CD4-positive, alpha-beta T cell treated with Interferon alpha-2 for 1 hour (primary cell): ENCODE measurements at places on chromosomes 2 and 18.

GRCh38 chr2:174610243-174610995, 12.8 kb upstream of the WIPF1 start:
- no peak for DNase-seq

DNA sequence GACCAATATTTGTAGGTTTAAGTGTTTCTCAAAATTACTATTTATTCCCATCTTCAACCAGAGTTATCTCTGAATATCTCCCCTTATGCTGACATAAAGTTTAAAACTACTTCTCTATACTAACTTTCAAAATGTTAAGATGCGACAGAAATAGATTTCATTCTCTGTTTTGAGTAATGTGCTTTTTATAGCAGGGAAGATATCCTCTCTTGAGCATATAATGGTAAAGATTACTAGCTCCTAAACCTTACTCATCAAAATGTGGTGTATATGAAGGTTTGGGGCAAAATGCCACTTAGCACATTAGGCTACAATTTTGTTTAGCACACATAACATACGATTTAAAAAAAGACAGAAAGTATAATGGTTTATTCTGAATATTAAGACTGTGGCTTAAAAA, 54.4 kb downstream of the CWC22 start:
- DNase-seq, result no peak

- DNase-seq, result no peak
Measured at GRCh38 chr2:236636714-236637470, 67.3 kb downstream of the ACKR3 start.

- peak; percentile 8 for DNase-seq
Measured at GRCh38 chr18:46622999-46623398, 34.0 kb downstream of the LOXHD1 start.

DNA sequence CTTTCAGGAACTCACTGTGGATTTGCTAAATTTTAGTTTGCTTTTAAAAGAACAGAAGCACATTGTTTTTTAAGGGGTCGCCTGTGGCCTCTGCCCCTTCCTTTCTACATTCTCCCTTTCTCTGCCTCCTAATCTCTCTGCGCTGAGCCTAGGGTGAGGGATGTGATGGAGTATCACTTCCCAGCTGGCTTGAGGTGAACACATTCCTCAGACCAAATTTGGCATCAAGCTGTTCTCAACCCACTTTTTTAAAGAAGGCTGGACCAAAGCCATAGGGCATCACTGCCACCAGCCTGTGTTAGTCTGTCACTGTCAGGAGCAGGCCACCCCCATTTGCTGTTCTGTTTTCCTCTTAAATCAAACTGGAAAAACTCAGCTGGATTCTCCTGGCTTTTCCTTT, 27.4 kb downstream of the EIF4E2 start:
- DNase-seq, result no peak

DNA sequence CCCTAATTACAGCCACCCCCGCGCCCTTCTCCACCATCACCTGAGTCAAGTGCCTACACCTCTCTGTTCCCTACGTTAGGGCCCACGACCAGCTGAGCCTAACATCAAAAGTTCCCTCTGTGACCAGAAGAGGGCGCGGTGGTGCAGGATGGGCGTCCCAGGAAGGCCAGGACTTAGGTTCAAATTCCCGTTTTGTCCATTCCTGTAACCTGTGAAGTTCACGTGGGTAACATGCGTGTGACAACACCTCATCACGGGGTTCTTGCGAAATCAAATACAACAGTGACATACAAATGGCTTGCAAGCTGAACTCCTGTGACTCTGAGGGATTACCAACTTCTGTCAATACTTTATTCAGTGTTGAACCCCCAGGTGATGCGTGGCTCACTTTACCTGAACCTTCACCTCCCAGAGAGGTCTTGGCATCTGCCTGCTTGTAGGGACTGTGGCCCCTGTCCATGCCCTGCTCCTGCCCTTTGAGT, 207.9 kb downstream of the ARL4C start:
- DNase-seq, result peak; percentile 75

DNA sequence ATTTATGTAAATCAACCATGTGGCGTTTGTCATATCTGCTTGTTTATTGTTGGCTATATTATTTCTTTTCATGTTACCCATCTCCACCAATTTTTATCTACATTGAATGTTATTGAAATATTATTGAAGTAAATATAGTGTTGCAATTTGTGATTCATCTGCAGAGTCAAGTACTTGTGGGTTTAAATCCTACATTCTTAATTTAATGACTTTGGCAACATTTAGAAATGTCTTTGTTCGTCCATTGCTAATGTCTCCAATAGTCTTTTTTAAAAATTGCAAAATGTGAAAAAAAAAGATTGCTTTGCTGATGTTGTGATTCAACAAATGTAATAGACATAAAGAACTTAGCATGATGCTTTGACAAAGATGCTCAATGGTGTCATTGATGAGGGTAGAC, 1572.8 kb upstream of the PIK3C3 start:
- no peak for DNase-seq

DNA sequence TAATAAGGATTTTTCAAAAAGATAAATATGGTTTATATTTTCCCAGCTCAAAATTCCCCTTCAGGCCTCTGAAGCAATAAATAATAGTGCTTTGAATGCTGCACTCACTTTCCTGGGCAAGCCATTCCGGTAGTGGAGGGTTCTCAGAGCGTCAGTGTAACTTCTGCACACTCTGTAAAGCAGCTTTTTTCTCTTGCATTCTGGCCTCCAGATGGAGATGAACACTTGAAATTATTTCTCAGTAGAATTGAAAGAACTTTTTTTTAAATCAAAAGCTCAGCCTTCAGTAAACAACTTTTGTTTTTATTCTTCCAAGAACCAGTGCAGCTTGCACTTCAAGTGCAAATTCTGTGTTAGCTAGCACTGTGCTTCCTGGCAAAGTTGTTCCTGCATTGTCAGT, 281.1 kb upstream of the RAB12 start:
- no peak for DNase-seq

- no peak for DNase-seq
Measured at GRCh38 chr2:142037066-142037465, 93.8 kb downstream of the LRP1B start.

DNA sequence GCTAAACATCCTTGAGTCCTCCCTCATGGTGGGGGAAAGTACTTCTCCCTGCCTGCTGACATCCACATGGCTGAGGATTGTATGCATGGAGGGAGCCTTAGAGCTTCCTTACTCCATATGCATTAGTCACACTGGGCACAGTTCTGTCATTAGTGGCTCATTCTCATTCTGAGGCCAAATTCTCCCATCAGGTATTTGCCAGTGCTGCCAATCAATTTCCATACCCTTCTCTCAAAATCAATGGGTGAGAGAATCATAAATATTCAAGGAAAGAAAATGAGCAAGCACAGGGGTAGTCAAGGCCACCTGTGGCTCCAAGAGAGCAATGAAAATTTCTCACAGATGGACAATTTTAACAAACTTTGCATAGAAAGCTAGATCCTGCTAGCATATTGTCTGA, 422.6 kb upstream of the SETBP1 start:
- DNase-seq, result no peak

DNA sequence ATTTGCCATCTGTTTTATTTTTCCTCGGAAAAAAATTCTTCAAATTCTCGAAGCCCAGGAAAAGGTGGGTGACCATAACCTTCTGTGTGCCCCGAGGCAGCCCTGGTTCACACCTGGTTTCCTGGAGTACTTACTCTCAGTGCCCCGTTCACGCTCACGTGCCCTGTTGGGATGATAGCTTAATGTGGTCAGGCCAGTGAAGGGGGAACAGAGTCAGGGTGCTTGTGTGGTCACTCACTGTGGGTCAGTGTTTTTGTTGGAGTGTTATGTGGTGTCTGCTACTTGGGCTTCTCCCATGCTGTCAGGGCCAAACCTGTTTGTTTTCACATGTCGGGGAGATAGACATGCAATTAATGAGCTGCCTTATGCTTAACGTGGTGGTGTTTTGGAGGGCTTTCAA, 78.1 kb downstream of the MAP4K4 start:
- DNase-seq, result no peak
